Stimulated activated CD8-positive, alpha-beta memory T cell treated with anti-CD3 and anti-CD28 coated beads, Interleukin-4, amount 100 ng/mL, for 48 hours (primary cell): ENCODE measurements at places on chromosomes 1 and 21.

DNA sequence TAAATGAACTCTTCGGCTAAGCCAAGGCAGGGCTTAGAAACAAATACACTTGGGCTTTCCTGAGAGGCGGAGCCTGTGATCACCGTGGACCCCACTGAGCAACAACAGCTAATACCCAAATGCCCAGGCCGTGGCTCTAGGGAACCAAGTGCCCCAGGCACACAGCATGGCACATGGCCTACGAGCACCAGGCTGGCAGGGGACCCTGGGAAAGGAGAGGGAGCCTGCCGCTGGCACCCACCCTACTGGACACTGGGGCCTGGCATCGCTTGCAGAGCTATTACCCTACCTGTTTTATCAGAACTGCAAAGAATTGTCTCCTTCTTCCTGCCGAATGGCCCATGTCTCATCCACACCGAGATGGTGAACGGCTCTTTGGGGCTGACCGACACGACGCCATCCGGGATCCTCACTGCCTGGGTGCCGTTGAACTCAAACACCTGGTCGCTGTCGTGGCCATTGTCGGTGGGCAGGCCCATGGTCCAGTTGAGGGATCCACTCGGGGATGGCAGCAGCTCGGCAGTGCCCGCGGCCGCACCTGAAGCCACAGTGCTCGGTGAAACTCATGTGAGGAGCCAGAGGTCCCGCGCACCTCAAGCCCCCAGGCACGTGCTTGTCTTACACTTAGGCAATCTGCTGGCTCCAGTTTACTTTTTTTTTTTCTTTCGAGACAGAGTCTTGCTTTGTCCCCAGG, 79.5 kb downstream of the CLSTN1 start:
- no peak for DNase-seq

- no peak for DNase-seq
Measured at GRCh38 chr1:48691429-48692001, 85.2 kb downstream of the BEND5 start.

- no peak for DNase-seq
Measured at GRCh38 chr1:196387766-196388165, 220.5 kb downstream of the KCNT2 start.

DNA sequence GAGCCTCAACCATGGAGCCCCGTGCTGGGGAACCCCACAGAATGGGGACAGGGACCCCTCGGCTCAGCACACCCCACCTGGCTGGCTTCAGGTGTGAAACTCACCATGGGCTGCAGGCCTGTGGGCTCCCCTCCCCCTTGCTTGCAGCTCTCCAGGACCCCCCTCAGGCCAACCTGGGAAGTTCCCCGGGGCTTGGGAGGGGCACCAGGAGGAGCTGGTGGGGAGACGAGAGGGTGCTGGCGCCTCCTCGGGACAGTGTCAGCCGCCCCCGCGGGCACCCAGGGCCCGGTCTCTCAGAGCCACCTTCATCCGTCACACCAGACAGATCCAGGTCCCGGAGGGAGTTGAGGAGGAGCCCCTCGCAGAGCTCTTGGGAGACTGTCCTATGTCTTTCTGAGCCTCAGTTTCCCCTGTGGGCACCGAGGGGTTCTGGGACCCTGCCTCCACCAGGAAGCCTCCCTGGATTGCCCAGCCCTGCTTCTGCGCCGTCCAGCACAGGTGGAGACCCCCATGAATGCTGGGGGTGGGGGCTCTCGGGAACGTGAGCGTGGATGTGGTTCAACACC, 657 bp upstream of the TNFRSF18 start:
- peak; percentile 53 for DNase-seq

GRCh38 chr1:6127587-6128163, 52.4 kb downstream of the CHD5 start:
- peak; percentile 86 for DNase-seq

- no peak for DNase-seq
Measured at GRCh38 chr21:35465741-35466140, 416.6 kb upstream of the RUNX1 start.

GRCh38 chr1:14958249-14959058, 195.1 kb upstream of the TMEM51 start:
- DNase-seq = no peak

GRCh38 chr1:221085701-221086375, 206.6 kb downstream of the HLX start:
- no peak for DNase-seq

DNA sequence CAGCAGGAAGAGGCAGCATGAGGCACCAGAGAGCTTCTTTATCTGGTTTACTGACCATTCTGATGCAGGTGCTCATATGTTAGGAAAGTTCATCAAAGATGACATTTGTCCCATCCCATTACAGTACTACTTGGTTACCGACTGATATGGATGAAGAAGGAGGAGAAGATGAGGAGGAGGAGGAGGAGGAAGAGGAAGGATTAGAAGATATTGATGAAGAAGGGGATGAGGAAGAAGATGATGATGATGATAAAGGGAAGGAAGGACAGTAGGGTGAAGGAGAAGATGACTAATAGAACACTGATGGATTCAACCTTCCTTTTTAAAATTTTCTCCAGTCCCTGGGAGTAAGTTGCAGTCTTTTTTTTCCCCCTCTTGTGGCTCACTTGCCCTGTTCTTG, 45.1 kb downstream of the ABL2 start:
- DNase-seq = no peak

DNA sequence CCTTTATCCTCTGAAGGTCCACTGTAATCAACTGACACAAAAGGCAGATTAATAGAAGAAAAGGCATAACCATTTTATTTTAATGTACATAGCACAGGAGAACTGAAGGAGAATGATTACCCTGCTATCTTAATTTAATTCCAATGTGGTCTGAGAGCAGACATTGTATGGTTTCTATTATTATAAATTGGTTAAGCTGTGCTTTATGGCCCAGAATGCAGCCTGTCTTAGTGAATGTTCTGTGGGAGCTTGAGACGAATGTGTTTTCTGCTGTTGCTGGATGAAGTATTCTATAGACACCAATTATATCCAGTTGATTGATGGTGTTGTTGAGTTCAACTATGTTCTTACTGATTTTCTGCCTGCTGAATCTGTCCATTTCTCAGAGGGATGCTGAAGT, 25.0 kb upstream of the SLC2A1 start:
- DNase-seq = no peak

- no peak for DNase-seq
Measured at GRCh38 chr1:54299037-54299436, 99.1 kb downstream of the MRPL37 start.

DNA sequence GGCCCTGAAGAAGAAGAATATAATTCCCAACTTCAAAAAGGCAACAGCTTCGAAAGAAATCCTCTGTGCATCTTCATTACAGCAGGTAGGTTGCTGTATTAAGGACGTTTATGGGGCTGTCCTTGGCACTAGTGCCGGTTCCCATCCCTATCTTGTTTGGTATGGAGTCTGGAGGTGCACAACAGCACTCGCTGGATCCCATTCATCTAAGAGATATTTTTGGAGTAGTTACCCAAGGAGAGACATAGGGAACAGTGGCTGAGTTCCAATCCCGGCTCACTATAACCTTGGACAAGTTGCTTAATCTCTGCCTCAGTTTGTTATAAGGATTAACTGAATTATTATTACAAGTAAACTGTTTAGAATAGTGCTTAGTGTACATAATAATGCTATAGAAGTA, 106.4 kb downstream of the TRABD2B start:
- DNase-seq = no peak

DNA sequence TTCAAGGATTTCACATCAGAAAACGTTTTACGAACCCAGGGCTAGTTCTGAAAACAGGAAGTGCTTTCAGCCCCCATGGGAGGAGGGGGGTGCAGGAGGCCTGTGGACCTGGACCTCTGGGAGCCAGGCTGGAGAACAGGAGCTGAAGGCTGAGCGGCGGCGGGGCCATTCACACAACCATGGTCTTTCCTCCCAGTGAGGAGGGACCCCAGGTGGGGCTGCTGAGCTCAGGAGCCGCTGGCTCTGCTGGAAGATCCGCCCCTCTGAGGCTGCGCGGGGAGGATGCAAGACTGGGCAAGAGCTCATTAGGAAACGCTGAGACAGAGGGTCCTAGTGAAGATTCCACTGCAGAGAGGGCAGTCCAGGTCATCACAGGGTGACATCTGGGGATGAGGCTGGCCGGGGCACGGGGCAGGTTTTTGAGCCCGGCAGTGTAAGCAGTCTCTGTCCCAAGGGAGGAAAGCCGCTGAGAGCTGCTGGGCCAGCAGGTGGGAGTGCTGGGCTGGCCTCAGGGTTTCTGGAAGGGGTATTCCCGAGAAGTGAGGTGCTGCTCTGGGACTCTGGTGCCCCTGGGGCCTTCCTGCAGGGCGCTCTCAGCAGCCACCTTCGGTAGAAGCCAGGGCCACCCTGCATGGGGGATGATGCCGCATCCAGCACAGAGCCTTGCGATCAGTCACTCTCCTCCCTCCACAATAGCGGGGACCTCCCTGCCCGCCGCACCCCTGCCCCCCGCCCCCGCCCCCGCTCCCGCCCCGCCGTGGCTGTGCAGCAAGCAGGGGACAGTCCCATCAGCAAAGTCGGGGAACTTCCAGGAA, 7.5 kb downstream of the MX2 start:
- DNase-seq = peak; percentile 57

DNA sequence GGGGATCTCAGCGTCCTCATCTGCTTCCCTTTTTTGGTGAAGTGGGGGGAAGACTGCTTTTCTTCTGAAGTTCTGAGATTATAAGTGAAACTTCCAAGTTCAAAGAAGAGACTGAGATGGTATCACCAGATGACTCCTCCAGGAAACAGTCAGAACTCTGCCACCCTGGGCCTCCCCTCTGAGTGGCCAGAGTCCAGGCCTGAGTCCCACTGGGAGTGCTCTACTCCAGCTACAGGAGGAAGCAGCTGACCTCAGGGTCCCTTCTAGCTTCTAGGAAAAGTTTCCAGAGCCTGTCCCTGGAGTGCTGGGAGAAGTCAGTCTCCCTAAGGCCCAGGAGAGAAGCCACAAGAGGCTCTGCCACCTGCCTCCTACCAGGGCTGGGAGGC, 104.7 kb downstream of the CASZ1 start:
- DNase-seq = peak; percentile 63

DNA sequence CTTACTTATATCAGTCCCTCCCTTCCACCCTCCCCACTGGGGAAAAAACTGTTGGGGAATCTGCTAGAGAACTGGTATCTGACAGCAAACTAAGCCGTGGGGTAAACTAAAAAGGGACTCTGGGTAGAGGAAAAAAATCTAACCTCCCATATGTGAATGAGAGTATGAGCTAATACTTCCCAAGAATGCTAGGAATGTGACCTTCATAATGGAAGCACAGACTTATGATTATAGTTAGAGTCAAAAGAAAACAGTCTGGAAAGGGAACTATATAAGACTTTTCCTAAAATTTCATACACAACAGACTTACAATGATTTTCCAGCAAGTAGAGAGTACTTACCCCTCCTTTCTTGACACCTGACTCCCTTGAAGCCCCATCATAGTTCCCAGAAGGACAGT, 23.0 kb upstream of the RBBP5 start:
- no peak for DNase-seq

DNA sequence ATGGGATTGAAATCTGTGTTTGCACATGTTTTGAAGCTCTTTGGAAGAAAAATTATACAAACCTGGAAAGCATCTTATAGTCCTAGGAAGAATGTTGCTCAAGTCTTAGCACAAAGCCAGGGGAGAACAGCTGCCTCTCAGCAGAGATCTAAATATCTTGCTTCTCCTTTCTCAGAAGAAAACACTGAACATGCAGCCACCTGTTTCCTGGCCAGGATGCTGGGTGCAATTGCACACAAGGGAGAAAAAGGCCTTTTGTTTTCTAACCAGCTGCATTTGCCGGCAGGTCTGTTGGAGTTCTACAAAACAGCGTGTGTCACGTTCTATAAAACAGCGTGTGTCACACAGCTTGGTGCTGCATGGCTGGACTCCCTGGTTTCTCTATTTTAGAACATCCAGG, 259.6 kb upstream of the PLD5 start:
- no peak for DNase-seq

DNA sequence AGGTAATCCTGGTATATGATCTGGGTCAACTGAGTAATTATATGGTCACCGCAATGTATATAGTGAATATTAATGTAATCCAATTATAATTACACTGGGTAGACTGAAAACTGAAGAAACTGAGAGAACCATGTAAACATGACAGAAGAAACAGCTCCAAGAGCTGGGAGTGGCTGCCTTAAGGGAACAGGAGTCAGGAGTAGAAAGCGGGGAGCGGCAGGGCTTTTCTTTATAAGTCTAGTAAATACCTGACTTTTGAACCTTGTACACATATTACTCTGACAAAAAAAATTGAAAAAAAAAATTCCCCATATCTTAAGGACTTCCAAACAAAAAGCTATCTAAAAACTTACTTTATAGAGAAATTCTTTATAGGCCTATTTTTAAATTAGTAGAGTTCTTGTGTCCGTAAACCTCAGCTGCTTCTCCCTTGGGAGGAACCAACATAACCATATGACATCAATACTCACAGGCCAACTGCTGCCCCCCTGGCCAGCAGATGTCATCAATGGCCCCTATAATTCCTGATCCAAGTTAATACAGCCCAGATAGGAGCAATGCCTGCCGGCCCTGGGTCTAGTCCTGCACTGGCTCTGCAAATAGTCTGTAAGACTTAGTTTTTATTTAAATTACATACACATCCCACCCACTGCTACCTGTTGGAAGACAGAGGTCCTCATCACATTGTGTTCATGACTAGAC, 33.8 kb downstream of the THAP3 start:
- no peak for DNase-seq

GRCh38 chr1:226405411-226405988, 2.4 kb downstream of the PARP1 start:
- peak; percentile 42 for DNase-seq

GRCh38 chr1:230393722-230394121, 32.4 kb downstream of the PGBD5 start:
- no peak for DNase-seq
